ENCODE measurements at places on chromosomes 4 and X.

DNA sequence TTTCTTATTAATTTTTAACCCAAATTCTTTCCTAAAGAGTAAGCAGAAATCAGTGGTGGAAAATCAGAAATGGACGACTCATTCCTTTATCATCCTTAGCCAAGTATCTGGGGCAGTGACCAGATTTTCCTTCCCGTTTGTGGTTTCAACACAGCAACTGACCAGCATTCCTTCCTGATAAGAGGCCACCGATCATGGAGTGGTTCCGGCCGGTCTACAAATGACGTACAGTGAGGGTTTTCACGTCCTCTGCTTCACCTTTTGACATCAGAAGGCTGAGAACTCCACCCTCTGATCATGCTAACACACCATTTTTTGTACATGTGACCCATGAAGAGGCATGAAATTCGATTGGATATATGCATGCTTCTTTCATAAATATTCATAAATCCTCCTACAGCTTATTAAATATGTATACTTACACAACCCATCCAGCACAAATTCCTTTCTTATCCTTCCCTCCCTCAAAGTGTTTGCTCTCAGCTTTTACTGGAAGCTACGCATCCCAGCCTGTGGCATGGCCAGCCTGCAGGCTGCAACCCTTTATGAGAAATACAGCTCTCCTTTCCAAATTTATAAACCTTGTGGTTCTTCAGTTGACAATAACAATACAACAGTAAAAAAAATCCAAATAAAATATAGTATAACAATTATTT is 173.0 kb upstream of the CASK start:
- no peak for DNase-seq

- no peak for DNase-seq
Measured at GRCh38 chrX:41137589-41137988, 52.3 kb downstream of the USP9X start.

DNA sequence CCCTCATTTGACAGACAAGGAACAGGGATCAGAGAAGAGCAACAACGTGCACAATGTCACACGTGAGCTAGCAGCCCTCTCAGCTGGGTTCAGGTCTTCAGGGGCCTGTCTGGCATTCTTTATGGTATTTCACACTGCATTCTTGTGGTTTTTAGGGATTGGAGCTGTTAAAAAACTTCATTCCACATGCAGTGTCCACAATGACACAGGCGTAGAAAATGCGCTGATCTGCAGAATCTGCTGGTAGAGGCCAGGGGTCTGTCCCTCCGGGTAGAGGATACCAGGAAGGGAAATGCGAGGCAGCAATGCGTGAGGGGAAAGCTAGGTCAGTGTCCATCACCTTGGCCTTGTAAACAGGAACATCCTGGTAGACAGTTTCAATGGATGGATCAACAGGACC is 36.6 kb downstream of the MAP7D3 start:
- DNase-seq, result no peak

- no peak for DNase-seq
Measured at GRCh38 chr4:123602007-123602406, 205.4 kb downstream of the SPRY1 start.

DNA sequence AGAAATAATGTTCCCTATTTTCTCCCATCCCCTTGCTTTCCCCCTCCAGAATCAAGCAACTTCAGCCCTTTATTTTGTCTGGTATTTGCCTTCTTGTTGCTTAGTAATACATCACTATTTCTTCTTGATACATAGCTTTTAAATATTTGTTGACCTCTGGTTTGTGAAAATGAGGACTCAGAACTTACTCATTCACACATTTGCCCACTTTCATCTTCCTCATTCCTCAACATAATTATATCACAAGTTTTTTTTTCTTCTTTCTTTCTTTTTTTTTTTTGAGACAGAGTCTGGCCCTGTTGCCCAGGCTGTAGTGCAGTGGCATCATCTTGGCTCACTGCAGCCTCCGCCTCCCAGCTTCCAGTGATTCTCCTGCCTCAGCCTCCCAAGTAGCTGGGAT is 28.9 kb upstream of the NDUFC1 start:
- DNase-seq, result no peak

- no peak for DNase-seq
Measured at GRCh38 chr4:90349636-90350035, 222.4 kb downstream of the CCSER1 start.

DNA sequence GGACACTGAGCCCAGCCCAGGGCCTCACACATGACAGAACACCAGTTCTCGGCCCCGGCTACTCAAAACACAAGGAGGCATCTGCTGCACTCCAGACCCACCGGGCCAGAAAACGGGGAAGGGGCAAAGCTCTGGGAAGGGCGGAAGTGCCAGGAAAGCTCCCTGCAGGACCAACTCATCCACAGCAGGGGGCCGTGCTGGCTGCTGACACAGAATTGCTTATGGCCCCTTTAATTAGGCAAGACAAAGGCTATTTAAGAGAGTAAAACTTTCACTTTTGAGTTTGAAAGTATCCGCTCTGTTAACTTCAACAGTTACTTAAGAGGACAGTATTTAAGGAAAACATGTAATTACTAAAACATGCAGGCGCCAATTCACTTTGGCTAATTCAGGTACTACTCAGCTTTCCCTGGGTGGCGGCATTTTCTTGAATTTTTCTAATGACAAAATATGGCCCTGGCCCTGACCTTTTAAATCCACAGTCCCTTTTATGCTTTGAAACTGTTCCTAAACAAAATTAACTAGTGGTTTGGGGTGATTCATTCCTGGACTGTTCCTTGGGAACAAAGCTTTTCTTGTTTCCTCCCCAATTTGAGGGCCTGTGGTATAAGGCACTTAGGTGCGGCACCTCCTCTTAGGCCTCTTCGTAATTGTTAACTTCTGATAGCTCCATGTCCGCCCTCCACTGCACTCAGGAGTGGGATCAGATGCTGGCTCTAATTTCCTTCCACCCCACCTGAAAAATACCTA is 40.4 kb downstream of the NSG1 start:
- DNase-seq, result no peak
